ENCODE measurements at places on chromosomes 6 and 20. TPM values are rescaled to one million over a fixed set of nuclear protein-coding genes. Genes with fewer than 3 reads are reported as not detected.
A peak's percentile ranks its signal among the peaks of the same experiment; 100 is the strongest.

C20orf96 gene
- total RNA-seq = 2.2 TPM

HSPA1L gene
- total RNA-seq = 0.30 TPM

RIPOR3 gene
- 1.9 TPM for total RNA-seq

- peak; percentile 59 for DNase-seq
Observed at GRCh38 chr20:57638173-57638894, 18.1 kb upstream of the ZBP1 start.

DNA sequence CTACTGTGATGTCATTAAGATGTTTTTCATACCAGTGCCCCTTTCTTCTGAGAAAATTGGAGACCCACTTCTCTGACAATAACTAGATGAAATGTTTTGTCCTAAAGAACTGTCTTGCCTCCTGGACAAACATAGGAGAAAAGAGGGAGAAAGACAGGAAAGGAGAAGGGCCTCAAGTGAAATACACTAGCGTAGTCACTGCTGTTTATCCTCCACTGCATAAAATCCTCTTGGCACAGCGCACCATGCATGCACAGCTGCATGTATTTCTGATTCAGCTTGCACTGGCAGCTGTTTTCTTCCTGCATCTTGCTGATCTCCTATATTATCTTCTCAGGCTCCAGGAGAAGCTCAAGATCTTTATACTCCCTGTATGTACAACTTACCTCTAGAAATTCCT lies 158.0 kb upstream of the BMP5 start:
- DNase-seq = no peak

GRCh38 chr6:168451805-168452517 lies 11.0 kb downstream of the SMOC2 start:
- DNase-seq = no peak

DNA sequence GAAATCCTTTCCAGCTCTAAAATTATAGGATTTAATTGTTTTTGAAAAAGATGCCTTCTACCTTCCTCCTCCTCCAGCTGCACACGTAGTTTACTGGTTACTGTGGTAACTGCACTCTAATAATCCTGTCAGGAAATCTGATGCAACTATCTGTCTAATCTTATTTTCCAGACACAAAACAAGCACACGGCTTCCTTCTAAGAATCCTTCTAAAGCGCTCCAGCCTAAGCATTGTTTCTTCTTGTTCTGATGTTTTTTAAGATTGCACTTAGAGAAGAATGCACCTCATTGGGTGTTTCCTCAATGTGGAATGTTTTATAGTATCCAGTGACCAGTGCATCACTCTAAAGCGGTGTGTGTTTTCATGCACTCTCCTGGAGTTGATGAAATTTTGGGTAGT lies 63.6 kb downstream of the CARMIL1 start:
- peak; percentile 38 for DNase-seq

- peak; percentile 99 for DNase-seq
Observed at GRCh38 chr6:113995634-113996033, 24.7 kb upstream of the HDAC2 start.

GRCh38 chr20:1805816-1806215 lies 89.4 kb upstream of the SIRPA start:
- no peak for DNase-seq

- DNase-seq = no peak
Observed at GRCh38 chr20:41176711-41177552, 39.6 kb downstream of the PLCG1 start.

GRCh38 chr6:157646012-157646411 lies 177.0 kb upstream of the SNX9 start:
- no peak for DNase-seq

Measured in M059J (cell line).